ENCODE measurements at places on chromosomes 16 and 17.
A peak's percentile ranks its signal among the peaks of the same experiment; 100 is the strongest.

GRCh38 chr17:34306466-34306865 lies 12.8 kb upstream of the CCL8 start:
- no peak for DNase-seq

GRCh38 chr17:2264067-2264860 lies 39.3 kb downstream of the SMG6 start:
- DNase-seq: no peak

DNA sequence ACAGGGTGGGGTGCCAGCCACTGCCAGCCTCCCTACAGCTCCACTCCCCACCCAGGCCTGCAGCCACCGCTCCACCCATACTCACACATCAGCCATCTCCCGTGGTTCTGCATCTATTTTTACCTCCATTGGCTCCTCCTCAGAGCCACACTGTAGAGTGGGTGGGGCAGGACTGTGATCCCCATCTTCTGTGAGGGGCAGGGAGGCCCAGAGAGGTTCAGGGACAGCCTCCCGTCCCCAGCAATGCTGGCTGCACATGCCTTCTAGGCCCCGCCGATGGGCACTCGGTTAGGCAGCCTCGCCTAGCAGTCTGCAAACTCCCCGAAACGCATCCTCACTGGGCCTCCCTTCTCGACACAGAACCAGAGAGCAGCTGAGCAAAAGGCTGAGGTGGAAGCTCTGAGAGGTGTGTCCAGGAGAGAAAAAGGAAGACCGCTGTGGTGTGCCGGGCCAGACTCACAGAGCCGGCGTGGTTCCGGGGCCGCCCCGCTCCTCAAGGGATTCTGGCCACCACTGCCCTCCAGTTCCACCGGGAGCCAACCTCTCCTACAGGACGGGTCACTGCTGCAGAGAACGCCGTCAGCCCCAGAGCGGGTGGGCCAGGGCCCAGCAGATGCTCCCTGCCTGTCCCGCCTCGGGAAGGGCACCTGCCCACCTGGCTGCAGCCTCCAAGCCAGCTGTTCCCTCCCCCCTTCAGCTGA lies 71.9 kb downstream of the ABR start:
- no peak for DNase-seq

GRCh38 chr17:19533718-19534561 lies at the start of gene SLC47A1:
TSS of gene SLC47A1 (plus strand) at chr17:19533854. CDS start at chr17:19533940, 86 bp downstream.
- DNase-seq: no peak

GRCh38 chr16:85667261-85667660 lies 21.5 kb downstream of the GINS2 start:
- no peak for DNase-seq

- no peak for DNase-seq
These were observed 22.2 kb downstream of the TBX4 start for GRCh38 chr17:61474235-61474927.

GRCh38 chr17:3025421-3026124 lies 37.8 kb downstream of the OR1D5 start:
- DNase-seq: no peak

GRCh38 chr16:54546521-54546920 lies 259.9 kb upstream of the IRX3 start:
- DNase-seq: no peak

- DNase-seq: no peak
These were observed 41.7 kb downstream of the SRL start for GRCh38 chr16:4200000-4200780.

DNA sequence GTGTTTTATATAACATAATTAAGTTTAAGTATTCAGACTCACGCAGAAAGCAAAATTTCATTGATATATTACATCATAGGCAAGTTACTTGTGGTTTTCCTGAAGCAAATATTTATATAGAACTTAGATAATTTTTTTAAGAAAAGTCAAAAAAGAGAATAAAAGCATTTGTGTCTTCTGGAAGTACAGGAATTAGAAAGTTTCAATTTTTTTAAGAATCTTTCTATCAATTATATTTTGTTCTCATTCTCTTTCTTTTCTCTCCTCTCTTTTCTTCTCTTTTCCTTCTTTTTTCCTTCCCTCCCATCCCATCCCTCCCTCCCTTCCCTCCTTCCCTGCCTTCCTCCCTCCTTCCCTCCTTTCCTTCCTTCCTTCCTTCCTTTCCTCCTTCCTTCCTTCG lies 120.7 kb upstream of the CDH8 start:
- DNase-seq: no peak

DNA sequence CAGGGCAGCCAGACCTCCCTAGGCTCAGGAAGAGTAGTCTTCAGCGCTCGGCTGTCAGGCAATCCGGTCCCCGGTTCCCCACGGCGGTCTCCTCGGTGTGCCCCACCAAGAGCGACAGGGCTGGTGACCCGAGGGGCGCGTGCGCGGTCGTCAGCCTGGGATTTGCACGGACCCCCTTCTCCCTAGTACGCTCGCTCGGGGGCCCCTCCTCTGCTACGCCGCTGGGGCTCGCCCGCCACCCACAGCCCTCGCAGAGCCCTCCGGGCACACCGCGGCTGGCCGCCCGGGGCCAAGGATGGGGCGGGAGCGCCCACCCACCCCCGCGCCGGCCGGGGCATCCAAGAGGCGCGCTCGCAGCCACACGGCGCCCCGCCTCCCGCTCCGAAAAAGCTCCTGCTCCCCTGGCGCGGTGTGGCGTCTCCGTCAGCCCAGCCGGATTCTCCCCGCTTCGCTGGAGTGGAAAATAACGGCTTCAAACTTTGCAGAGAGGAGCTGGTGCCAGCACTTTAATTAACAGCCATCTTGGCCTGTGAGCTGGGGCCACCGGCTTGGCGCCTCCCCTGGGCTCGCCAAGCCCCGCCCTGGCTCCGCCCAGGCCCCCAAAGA lies 2.1 kb upstream of the C1QL1 start:
- no peak for DNase-seq

DNA sequence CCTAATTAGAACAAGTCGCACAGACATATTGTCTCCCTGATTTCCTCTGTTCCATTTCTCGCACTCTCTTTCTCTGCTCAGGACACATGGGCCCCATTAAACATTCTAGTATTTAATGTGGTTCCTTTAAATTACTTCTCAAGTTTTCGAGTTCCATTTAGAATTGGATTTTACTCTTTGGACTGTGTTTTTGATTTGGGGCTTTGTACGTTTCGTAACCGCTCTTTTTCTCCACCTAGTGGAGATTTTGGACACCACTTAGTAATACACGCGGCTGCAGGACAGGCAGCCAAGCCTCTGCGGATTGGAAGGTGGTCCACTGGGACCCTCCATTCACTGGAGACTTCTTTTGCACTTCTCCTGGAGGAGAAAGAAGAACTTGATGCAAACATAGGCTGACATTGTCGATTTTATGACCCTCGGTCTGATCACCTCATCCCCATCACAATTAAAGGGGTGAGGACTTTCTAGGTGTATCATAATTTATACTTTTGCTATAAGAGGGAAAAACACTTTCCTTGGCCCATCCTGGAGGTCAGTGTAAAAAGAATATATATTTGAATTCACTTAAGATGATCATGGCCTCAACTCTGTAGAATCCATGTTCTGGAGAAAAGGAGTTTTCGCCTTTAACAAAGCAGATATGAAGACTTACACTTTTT lies 85.7 kb downstream of the NOG start:
- DNase-seq: no peak

DNA sequence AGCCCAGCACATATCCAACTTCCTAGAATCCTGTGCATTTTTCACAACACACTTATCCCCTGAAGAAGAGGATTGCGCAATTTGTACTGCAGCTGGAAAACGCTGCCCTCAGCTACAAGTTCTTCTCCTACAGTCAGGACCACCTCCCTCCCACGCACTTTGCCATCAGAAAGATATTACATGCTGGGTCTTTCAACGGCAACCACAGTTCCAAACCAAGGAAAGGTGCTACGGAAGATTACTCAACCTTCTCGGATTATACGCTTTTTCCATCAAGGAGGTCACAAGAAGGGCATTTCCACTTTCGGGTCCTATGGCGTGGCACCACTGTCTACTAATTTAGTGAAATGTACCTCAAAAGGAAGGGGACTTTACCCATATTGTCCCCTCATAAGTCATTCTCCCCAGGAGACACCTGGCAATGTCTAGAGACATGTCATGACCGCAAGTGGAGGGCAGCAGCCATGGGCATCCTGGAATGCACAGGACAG lies 35.2 kb downstream of the USP7 start:
- DNase-seq: no peak

GRCh38 chr16:53898993-53899392 lies 195.0 kb downstream of the FTO start:
- DNase-seq: no peak

DNA sequence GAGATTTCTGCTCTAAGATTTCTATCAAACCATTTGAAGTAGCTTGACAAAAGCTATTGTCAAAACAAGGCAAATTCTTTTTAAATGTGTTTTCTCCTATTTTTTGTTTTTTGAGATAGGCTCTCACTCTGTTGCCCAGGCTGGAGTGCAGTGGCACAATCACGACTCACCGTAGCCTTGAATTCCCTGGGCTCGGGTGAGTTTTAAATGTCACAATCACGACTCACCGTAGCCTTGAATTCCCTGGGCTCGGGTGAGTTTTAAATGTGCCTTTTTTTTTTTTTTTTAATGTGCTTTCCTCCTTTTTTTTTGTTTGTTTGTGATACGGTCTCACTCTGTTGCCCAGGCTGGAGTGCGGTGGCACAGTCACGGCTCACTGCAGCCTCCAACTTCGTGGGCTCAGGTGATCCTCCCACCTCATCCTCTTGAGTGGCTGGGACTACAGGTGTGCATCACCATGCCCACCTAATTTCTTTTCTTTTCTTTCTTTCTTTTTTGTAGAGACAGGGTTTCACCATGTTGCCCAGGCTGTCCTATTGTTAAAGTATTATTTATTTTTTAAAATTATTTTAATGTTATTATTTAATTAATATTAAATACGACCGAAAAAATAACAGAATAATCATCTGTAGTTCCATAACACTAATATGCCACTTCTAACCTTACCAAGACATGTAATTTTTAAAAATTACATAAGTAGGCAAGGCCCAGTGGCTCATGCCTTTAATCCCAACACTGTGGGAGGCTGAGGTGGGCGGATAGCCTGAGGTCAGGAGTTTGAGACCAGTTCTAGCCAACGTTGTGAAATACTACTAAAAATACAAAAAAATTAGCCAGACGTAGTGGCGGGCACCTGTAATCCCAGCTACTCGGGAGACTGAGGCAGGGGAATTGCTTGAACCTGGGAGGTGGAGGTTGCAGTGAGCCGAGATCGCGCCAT lies 69.7 kb upstream of the FA2H start:
- no peak for DNase-seq

GRCh38 chr16:80208015-80208414 lies 332.8 kb upstream of the DYNLRB2 start:
- DNase-seq: no peak

GRCh38 chr16:12828206-12828605 lies 24.5 kb upstream of the CPPED1 start:
- DNase-seq: no peak

DNA sequence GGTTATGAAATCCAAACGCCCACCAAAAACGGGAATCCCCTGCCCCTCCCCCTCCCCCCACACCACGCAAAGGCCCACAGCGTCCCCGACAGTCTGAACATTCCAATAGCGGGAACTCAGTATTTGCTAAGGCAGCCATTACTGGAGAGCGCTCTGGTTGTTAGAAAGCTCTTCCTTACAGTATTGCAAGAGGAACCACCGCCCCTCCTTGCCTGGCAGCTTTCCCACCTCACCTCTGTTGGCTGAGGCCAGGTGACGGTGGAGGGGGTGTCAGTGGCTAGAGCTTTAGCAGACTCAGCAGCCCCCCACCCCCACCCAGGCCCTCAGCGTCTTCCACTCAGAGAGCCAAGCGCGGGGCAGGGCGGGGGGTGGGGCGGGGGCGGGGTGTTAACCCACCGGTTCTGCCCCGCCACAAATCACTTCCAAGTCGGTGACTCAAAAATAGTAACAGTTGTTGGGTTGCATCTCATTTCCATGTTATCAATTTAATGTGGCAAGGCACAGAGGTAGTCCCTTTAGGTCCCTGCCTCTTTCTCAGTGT lies 2.2 kb upstream of the PLEKHH3 start:
- no peak for DNase-seq

DNA sequence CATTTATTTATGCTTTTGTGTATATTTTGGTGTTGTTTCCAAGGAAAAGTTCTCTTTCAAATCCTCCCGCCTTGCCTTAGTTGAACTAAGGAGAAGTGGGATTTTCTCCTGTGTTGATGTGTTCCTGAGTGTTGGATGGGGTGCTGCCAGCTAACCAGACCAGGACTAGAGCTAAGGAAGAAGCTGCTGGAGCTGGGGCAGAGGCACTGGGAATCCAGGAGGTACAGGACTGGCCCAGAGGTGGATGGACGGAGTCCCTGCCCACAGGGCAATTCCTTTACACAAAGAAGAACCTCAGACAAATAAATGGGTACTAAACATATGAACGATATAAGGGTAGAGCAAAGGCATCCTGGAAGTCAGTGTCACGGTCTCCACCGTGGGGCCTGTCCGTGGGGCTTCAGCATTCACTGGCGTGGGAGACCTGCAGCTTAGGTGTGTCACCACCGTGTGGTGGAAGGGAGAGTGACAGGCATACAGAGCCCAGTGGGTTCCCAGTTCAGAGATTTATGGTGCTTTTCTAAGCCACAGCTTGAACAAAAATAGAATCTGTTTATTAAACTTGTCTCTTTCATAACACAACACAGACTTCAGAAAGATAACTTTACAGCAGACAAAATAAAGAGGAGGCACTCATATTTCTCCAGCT lies 270.7 kb downstream of the NTN1 start:
- peak; percentile 42 for DNase-seq

DNA sequence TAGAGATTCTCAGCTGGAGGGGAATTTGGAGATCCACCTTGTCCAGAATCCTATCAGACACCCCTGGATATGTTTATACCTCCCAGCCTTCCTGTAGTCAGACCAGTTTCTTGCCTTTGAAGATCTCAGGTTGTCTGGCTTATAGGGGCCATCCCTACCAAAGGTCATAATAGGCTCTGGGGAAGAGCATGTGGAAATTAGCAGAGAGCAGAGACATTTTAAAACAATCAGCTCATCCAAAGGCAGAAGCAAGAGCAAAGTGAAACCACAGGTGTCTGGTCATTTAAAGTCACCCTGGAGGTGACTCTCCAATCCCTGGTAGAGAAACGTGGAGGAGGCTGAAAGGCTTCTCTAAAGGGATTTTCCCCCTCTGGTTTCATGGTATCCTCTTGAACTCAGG lies 299.3 kb upstream of the EEF2KMT start:
- no peak for DNase-seq

DNA sequence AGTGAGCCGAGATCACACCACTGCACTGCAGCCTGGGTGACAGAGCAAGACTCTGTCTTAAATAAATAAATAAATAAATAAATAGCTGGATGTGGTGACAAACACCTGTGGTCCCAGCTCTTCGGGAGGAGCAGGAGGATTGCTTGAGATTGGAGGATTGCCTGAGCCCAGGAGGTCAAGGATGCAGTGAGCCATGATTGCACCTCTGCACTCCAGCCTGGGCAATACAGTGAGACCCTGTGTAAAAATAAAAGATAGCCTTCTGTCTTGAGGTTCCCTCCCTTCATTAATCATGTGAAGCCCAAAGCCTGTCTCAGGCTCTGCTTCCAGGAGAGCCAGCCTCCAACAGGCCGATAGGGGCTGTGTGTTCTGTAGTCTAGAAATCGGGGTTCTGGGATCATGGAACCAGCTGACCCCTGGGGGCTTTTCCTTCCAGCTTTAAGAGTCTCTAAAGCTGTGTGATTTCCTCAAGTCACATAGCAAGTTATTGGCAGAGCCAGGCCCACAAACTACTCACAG lies 34.5 kb upstream of the IL34 start:
- DNase-seq: no peak

GRCh38 chr16:10646581-10647263 lies 48.0 kb downstream of the TEKT5 start:
- DNase-seq: no peak

Measured in mesothelial cell of epicardium (in vitro differentiated cells).